ENCODE measurements at places on chromosomes 16 and 17. TPM values are rescaled to one million over a fixed set of nuclear protein-coding genes. Genes with fewer than 3 reads are reported as not detected.

KRTAP1-1 gene
- polyA plus RNA-seq = 0.68 TPM

TOM1L2 gene
- polyA plus RNA-seq = 26.2 TPM

MGAT5B gene
- polyA plus RNA-seq = 1.2 TPM

NPIPB13 gene
- polyA plus RNA-seq = 10.0 TPM

GPS2 gene
- 68.9 TPM for polyA plus RNA-seq

SLFN12 gene
- 1.3 TPM for polyA plus RNA-seq

CFAP119 gene
- polyA plus RNA-seq = 21.4 TPM

MYOCD gene
- polyA plus RNA-seq = 0.14 TPM

SP6 gene
- 0.27 TPM for polyA plus RNA-seq

KRTAP17-1 gene
- polyA plus RNA-seq = not detected

ITGA2B gene
- polyA plus RNA-seq = 0.42 TPM

SMURF2 gene
- polyA plus RNA-seq = 3.0 TPM

CHMP1A gene
- 54.2 TPM for polyA plus RNA-seq

BAIAP3 gene
- polyA plus RNA-seq = 47.4 TPM

NOG gene
- polyA plus RNA-seq = 0.11 TPM

CES3 gene
- polyA plus RNA-seq = 7.3 TPM

SLC9A5 gene
- 1.5 TPM for polyA plus RNA-seq

C1QTNF8 gene
- polyA plus RNA-seq = 0.23 TPM

RFNG gene
- polyA plus RNA-seq = 57.9 TPM

KRT20 gene
- not detected for polyA plus RNA-seq

ABCA8 gene
- polyA plus RNA-seq = 1.5 TPM

DDX19B gene
- polyA plus RNA-seq = 12.9 TPM

SULT1A2 gene
- polyA plus RNA-seq = 5.6 TPM

OR4D1 gene
- not detected for polyA plus RNA-seq

MYCBPAP gene
- polyA plus RNA-seq = 1.1 TPM

TBC1D3C gene
- 0.19 TPM for polyA plus RNA-seq

MYADML2 gene
- not detected for polyA plus RNA-seq

KRT16 gene
- polyA plus RNA-seq = 0.05 TPM

DHX40 gene
- polyA plus RNA-seq = 16.7 TPM

KRTAP9-4 gene
- not detected for polyA plus RNA-seq

XYLT1 gene
- polyA plus RNA-seq = 1.6 TPM

MT4 gene
- not detected for polyA plus RNA-seq

TSPOAP1 gene
- 90.2 TPM for polyA plus RNA-seq

UNC45B gene
- polyA plus RNA-seq = not detected

CISD3 gene
- polyA plus RNA-seq = 28.1 TPM

CCDC182 gene
- not detected for polyA plus RNA-seq

NUPR1 gene
- polyA plus RNA-seq = 151 TPM

MT1E gene
- 646 TPM for polyA plus RNA-seq

ALG1 gene
- 14.1 TPM for polyA plus RNA-seq

TOX3 gene
- 4.6 TPM for polyA plus RNA-seq

MT1M gene
- 34.6 TPM for polyA plus RNA-seq

PRR29 gene
- polyA plus RNA-seq = 0.46 TPM

TNFSF12 gene
- polyA plus RNA-seq = 27.7 TPM

KRT27 gene
- not detected for polyA plus RNA-seq

CCL2 gene
- polyA plus RNA-seq = 97.1 TPM

IGF2BP1 gene
- not detected for polyA plus RNA-seq

SLC13A2 gene
- polyA plus RNA-seq = not detected

OMG gene
- polyA plus RNA-seq = 0.38 TPM

NPIPA8 gene
- 12.3 TPM for polyA plus RNA-seq

PRDM7 gene
- polyA plus RNA-seq = not detected

NPTX1 gene
- 0.05 TPM for polyA plus RNA-seq

HS3ST4 gene
- 0.19 TPM for polyA plus RNA-seq
